Heart left ventricle (tissue), 16 donors: ENCODE measurements at places on chromosomes 12 and 14. TPM values are rescaled to one million over a fixed set of nuclear protein-coding genes. Genes with fewer than 3 reads are reported as not detected.

The A2M gene
- 834 TPM for total RNA-seq

The VWF gene
- 238 TPM for total RNA-seq

The A2ML1 gene
- total RNA-seq = 0.25 TPM

The MAP1LC3B2 gene
- 2.3 TPM for total RNA-seq

The CDC42BPB gene
- total RNA-seq = 58.9 TPM

The BDKRB2 gene
- 3.3 TPM for total RNA-seq

The TGM1 gene
- 0.95 TPM for total RNA-seq

DNA sequence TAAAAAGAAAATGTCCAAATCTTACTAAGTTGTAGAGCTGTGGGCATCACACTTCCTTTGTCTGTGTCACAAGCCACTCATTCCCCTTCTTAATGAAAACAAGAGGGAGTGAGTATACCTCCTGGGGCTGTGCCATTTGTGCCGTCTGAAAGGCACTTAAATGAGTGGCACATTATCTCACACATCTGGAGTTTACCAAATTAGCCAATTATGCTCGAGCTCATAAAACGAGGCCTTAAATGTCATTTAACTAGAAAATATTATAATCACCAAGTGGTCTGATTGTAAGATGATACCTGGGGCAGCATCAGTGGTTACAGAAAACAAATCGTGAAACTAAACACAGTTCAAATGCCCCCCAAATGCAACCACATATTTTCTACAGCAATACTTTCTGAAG is 146.1 kb downstream of the PAX9 start:
- no peak for DNase-seq
- H3K4me1 ChIP-seq = no peaks in the 10 kb centered on the region
- no peaks in the 10 kb centered on the region for H3K36me3 ChIP-seq

DNA sequence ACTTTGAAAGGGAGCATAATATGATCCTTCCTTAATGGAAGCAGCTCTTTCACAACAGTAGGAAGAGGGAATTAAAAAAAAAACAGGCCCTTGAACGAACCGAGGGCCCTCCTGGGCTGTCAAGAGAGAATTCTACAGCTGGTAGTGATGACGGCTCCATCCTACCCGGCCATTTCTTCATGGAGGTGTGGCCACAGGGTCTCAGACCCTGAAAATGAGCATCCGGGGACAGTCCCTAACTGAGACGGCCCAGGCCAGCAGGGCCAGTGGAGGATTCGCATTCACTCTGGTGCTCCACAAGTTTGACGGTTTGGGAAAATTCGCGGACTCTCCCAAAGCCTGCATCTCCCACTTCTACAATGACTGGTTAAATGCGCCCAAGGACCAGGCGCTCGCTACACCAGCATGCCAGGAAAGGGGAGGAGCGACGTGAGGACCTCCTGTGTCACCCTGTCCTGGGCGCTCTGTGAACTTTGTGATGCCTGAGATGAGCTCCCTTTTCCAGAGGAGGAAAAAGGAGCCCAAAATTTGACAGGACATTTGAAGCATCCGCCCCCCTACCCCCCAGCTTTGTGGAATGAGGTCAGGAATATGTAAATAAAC is 66.8 kb downstream of the BCL11B start:
- H3K4me1 ChIP-seq = no peaks in the 10 kb centered on the region
- no peaks in the 10 kb centered on the region for H3K36me3 ChIP-seq

- no peaks in the 10 kb centered on the region for H3K27me3 ChIP-seq
- H3K4me1 ChIP-seq = no peaks in the 10 kb centered on the region
- DNase-seq = no peak
- H3K4me3 ChIP-seq = no peak overlapping the region
These were observed 39.7 kb upstream of the PCED1B start for GRCh38 chr12:47039756-47040155.

DNA sequence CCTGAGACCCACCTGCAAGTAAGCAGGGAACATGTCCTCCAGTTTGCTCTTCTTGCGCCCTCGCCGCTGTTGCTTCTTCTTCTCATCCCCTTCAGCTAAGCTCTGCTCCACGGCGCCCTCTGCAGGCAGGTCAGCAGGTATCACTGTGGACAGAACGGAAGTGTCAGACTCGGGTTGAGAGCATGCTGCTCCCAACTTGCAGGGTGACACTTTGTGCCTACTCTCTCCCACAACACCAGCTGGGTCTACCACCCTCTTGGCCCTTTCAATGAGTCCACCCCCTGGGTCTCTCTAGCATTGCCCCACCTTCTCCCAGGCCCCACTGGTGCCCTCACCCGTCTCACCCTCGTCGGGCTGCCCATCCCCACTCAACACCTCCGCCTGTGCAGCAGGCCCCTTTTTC is 16.7 kb downstream of the KMT2D start:
- H3K27me3 ChIP-seq = no peaks in the 10 kb centered on the region
- H3K27ac ChIP-seq = no peak overlapping the region
- H3K4me3 ChIP-seq = no peak overlapping the region
- peaks cover 99% of the 10 kb centered on the region for H3K36me3 ChIP-seq
- peak; percentile 51 for DNase-seq

- no peaks in the 10 kb centered on the region for H3K4me1 ChIP-seq
- H3K27ac ChIP-seq = no peak overlapping the region
- no peak overlapping the region for H3K4me3 ChIP-seq
- no peaks in the 10 kb centered on the region for H3K27me3 ChIP-seq
- no peak for DNase-seq
- H3K36me3 ChIP-seq = no peaks in the 10 kb centered on the region
These were observed 8.7 kb upstream of the WDR89 start for GRCh38 chr14:63650256-63650952.

- H3K4me1 ChIP-seq = peaks cover 6% of the 10 kb centered on the region
- H3K27me3 ChIP-seq = no peaks in the 10 kb centered on the region
- no peak overlapping the region for H3K4me3 ChIP-seq
- H3K27ac ChIP-seq = no peak overlapping the region
- peaks cover 100% of the 10 kb centered on the region for H3K36me3 ChIP-seq
These were observed 25.4 kb downstream of the NEK9 start for GRCh38 chr14:75101491-75101890.

DNA sequence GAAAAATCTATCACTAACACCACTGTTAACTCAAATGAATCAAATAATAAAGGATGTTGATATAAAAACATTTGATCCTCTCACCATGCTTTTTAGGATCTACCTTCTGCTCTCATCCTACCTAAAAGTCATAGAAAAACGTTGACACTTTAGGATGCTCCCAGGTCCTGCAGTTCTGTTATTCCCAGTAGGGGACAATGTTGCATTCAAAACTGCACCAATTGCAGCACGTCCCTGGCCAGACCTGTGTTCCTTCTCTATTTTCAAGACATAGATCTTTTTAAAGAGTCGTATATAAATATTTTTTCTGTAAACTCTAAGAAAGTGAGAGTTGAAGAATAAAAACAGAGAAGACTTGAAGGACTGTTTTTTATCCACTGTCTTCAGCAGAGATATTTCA is 8.8 kb downstream of the AICDA start:
- no peaks in the 10 kb centered on the region for H3K36me3 ChIP-seq
- no peak for DNase-seq
- no peak overlapping the region for H3K27ac ChIP-seq
- no peak overlapping the region for H3K4me3 ChIP-seq

GRCh38 chr14:38110258-38110657 is 97.4 kb upstream of the SSTR1 start:
- H3K4me1 ChIP-seq = no peaks in the 10 kb centered on the region
- H3K27me3 ChIP-seq = no peaks in the 10 kb centered on the region
- no peak for DNase-seq

DNA sequence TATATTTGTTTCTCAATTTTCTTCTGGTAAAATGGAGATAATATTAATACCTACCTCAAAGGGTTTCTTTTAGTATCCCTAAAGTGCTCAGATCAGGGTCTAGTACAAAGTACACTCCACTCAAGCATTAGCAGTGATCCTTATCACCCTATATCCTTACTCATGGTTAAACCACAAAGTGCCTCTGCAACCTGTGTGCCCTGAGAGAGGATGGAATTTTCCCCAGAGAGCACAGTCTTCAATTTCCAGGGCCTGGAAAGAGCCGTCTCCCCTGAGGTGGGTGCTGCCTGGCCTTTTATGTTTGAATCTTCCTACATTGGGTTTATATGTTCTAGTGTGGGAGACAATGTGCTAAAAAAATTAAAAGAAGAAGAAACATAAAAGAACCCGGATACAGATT is 183.1 kb upstream of the FBXO33 start:
- no peaks in the 10 kb centered on the region for H3K27me3 ChIP-seq
- no peaks in the 10 kb centered on the region for H3K36me3 ChIP-seq
- DNase-seq = no peak
- H3K4me1 ChIP-seq = no peaks in the 10 kb centered on the region

DNA sequence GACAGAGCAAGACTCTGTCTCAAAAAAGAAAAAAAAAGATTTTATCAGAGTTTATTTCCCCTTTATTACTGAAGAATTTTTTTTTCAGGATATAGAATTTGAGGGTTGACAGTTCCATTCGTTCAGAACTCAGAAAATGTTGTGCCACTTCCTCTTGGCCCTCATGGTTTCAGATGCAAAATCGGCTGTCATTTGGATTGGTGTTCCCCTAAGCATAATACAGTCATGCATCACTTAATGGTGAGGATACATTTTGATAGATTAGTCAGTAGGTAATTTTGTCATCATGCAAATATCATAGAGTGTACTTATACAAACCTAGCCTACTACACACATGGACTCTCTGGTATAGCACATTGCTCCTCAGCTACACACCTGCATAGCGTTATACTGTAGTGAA is 263.9 kb upstream of the RTL1 start:
- no peak for DNase-seq
- H3K4me3 ChIP-seq = no peak overlapping the region
- no peaks in the 10 kb centered on the region for H3K27me3 ChIP-seq
- no peaks in the 10 kb centered on the region for H3K4me1 ChIP-seq

DNA sequence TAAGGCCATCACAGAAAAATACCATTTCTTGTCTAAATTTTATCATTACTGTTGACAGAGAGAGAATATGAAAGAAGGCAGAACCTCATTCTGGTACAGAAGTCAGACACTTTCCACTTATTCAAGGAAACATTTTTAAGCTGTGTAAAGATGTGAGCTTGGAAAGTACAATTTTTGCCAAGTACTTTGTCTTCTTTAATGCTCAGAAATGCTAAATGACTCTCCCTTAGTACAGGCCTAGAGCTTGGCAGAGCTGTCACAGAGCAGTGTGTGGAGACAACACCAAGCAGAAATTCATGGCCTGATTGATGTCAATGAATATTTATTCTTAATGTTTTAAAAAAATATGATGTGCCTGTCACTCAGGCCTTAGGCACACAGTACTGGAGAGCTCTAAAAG is 20.7 kb downstream of the NT5DC3 start:
- H3K4me1 ChIP-seq = no peaks in the 10 kb centered on the region
- DNase-seq = no peak
- no peak overlapping the region for H3K4me3 ChIP-seq

DNA sequence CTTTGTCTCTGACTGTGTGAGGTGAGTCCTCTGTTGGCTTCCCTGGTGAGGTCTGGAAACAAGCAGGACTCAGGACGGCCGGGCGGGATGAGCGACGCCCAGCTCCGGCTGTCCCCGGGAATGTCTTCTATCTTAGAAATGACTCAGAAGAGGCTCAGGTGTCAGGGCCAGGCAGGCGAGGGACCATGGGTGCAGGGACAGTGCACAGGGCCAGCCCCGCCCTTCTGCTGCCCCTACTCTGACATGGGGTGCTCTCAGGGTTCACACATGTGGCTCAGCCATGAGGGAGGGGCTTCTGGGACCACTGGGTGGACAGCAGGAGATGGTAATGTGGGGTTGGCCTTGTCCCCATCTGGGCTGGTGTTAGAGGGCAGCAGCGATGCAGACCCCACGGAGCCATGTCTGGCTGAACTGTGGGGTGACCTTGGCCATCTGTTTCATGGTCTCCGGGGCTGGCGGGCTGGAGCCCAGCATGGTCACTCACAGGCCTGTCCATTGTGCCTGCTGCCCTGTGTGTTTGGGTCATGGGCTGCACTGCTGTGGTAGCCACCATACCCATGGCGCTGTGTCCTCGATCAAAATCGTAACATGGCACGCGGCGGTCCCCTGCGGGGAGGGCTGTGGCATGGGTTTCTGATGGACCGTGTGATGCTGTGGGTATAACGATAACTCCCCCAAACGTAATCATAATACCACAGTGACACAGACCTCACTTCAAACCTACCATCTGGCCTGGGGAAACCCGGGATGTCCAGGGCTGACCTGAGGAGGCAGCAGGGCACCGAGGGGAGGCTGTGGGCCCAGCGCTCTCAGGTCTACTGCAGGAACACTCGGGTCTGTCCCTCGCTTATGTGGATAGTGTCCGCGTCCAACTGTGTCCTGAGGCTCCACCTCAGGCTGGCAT is 368.8 kb downstream of the TMEM121 start:
- no peaks in the 10 kb centered on the region for H3K27me3 ChIP-seq
- no peaks in the 10 kb centered on the region for H3K4me1 ChIP-seq
- DNase-seq = peak; percentile 22
- no peak overlapping the region for H3K27ac ChIP-seq

DNA sequence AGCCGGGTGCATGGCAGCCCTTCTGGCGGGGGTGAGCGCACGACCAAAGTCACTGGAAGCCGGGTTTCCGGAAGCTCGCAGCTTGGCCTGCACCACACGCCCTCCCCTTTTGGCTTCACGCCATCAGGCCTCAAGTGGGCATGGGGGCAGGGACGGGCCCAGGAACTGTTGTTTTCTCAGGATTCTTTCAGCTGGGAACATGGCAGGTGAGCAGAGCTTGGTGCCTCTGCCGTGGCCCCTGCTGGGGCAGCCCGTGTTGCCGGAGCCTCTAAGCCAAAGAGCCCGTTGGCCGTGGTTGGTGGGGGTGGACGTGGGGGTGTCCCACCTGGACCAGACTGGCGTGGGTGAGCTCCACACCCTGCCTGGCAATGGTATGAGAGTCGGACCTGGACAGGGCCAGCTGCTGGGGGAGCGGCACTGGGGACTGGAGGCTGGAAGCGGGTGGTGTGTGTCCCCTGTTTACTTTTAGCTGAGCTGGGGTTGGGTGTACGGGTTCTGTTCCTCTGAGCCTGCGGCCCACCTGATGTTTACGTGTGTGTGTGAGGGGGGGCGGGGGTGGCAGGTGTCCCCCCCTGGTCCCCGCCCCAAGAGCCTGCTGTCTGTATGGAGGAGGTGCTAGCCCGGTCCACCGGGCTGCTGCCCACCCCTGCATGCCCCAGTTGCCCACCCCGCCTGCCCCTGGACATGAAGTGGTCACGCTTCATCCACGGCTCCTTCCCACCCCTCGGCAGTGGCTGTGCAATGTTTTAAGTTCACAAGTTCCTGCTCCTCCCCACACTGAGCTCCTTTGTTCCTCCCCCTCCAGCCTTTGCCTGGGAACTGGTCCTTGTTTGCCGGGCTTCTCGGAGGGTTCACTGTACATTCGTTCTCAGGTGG is 28.7 kb upstream of the PLD4 start:
- H3K4me1 ChIP-seq = no peaks in the 10 kb centered on the region
- no peaks in the 10 kb centered on the region for H3K27me3 ChIP-seq
- no peak overlapping the region for H3K27ac ChIP-seq
- H3K36me3 ChIP-seq = no peaks in the 10 kb centered on the region

- no peak for DNase-seq
- H3K27ac ChIP-seq = no peak overlapping the region
- no peaks in the 10 kb centered on the region for H3K27me3 ChIP-seq
These were observed 17.5 kb downstream of the ANAPC5 start for GRCh38 chr12:121334513-121335343.

- H3K36me3 ChIP-seq = no peaks in the 10 kb centered on the region
- DNase-seq = no peak
- peaks cover 34% of the 10 kb centered on the region for H3K27me3 ChIP-seq
- peaks cover 5% of the 10 kb centered on the region for H3K4me1 ChIP-seq
- no peak overlapping the region for H3K27ac ChIP-seq
These were observed 14.0 kb downstream of the OR6S1 start for GRCh38 chr14:20627346-20628027.

GRCh38 chr12:92513231-92513730 is 189.5 kb upstream of the PLEKHG7 start:
- H3K27ac ChIP-seq = no peak overlapping the region
- no peaks in the 10 kb centered on the region for H3K27me3 ChIP-seq
- no peaks in the 10 kb centered on the region for H3K4me1 ChIP-seq
- no peak for DNase-seq
- H3K4me3 ChIP-seq = no peak overlapping the region

- DNase-seq = no peak
- no peaks in the 10 kb centered on the region for H3K4me1 ChIP-seq
- no peak overlapping the region for H3K27ac ChIP-seq
These were observed 6.2 kb downstream of the PLEK2 start for GRCh38 chr14:67405771-67406170.
